ENCODE measurements at places on chromosomes 4 and X. TPM values are rescaled to one million over a fixed set of nuclear protein-coding genes. Genes with fewer than 3 reads are reported as not detected.

The GNRHR gene
- not detected for total RNA-seq

The CFAP47 gene
- total RNA-seq, result not detected

The MAGEA12 gene
- total RNA-seq, result 0.12 TPM

The XAGE1A gene
- 60.4 TPM for total RNA-seq

The SUPT20HL1 gene
- not detected for total RNA-seq

The ASMT gene
- total RNA-seq, result 0.28 TPM

The PDZD4 gene
- 3.6 TPM for total RNA-seq

The FANCB gene
- 1.2 TPM for total RNA-seq

The SLC25A6 gene
- 502 TPM for total RNA-seq

The SYN1 gene
- 0.19 TPM for total RNA-seq

The SPIN2A gene
- 0.37 TPM for total RNA-seq

The C1QTNF7 gene
- not detected for total RNA-seq

The GPRASP3 gene
- 4.7 TPM for total RNA-seq

The CCSER1 gene
- total RNA-seq, result not detected

The TMSB15C gene
- not detected for total RNA-seq

The GLRB gene
- total RNA-seq, result 1.2 TPM
